Activated effector memory CD4-positive, alpha-beta T cell treated with Interleukin-2 at 50 U/mL for 16 hours (primary cell): ENCODE measurements at places on chromosomes 2 and 18.

DNA sequence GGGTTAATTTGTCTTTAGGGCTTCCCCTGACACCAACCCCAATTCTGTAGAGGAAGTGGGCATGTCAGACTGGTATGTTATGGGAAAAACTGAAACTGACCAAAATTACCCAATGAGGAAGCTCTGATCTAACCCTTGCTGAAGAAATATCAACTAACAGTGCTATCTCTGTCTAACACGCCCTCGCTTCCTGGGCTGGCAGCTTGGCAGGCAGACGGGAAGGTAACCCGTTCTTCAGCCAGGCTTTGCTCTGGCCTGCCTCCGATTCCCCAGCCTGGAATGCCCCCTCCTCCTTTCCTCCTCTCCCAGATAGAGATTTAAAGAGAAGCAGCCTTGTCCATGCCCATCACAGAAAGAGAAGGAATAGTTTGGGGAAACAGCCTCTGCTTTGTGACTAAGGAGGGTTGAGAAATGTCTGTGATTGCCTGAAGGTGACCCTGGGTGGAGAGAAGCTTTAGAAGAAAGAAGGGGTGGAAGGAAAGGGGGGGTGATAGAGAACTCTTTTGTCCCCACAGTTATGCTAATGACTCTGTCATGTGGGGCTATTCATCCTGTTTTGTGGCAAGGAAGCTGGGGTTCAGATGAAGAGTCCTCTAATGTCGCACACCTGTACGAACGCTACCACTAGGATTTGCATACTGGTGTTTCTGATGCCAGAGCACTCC, 15.4 kb downstream of the HK2 start:
- peak; percentile 38 for DNase-seq

- no peak for DNase-seq
Observed at GRCh38 chr2:43764086-43764705, 9.6 kb upstream of the DYNC2LI1 start.

- DNase-seq = no peak
Observed at GRCh38 chr18:27276886-27277285, 91.8 kb upstream of the CHST9 start.

DNA sequence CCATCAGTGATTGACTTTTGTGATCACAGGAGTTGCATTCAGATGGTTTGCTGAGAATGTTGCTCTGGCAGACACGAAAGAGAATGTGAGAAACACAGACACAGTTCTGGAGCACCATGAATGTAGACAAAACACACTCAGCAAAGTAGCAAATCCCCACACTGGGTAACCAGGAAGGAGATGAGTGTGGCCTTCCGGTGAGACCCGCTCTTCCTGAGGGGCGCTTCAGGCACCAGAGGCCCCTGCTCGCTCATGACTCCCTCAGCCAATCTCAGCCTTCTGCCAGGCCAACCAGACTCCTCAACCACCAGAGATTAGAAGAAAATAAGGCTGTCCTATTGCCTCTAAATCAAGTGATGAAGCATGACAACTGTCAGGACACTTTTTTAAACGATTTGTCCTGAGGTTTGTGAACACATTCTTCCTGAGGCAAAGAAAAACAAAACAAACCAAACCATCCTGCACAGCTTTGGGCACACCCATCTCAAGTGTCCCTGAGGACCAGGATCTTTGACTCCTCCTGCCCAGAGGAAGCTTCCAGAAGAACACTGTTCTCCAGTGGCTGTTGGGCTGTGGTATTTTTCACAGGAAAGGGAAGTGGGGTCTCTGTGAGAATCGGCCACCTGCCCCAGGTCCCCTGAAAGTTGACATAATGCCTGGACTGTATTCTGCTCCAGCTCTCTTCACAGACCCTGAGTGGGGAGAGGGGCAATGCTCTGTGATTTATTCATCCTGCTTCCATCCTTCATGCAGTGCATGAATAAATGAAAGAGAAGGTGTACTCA, 152.8 kb downstream of the BCL11A start:
- no peak for DNase-seq

- DNase-seq = no peak
Observed at GRCh38 chr2:117217145-117217544, 597.3 kb upstream of the DDX18 start.
